ENCODE measurements at places on chromosomes 5 and 9. TPM values are rescaled to one million over a fixed set of nuclear protein-coding genes. Genes with fewer than 3 reads are reported as not detected.

GRCh38 chr9:135887585-135888050 lies 19.7 kb downstream of the CAMSAP1 start:
- H3K4me1 ChIP-seq = peaks cover 23% of the 10 kb centered on the region
- peak; percentile 71 for DNase-seq
- H3K27me3 ChIP-seq = no peaks in the 10 kb centered on the region
- peak overlapping the region; percentile 38 for H3K4me3 ChIP-seq

DNA sequence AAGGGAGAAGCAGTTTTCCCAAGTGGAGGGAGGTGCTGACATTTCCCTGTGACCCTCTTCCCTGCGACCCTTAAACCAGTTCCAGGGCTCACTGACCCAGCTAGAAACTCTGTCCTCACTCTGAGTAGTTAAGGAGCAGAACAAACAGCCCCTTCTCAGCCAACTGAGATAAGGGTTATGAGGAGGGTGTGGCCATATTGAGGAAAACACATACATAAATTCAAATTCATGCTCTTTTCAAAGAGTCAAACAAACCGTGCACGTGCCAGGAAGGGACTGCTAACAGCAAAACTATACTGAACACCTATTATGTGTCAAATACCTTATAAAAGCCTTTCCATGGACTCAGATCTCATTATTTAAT lies 4.9 kb upstream of the AKNA start:
- DNase-seq = no peak
- peak overlapping the region; percentile 46 for H3K27ac ChIP-seq
- H3K36me3 ChIP-seq = no peaks in the 10 kb centered on the region
- no peaks in the 10 kb centered on the region for H3K27me3 ChIP-seq

DNA sequence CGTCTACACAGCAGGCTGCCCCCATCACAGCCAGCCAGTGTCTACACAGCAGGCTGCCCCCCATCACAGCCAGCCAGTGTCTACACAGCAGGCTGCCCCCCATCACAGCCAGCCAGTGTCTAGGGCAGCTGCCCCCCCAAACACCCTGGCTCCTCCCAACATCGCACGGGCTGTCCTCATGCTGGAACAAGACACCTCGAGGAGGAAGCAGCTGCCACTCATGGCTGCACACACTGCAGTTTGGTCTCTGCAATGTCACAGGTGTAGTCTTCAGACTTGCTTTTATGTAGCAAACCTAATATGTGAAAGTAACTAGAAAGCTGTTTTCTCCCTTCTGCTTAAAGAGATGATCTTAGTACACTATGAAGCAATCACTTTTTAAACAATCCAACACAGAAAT lies 9.7 kb downstream of the LRRC14B start:
- no peaks in the 10 kb centered on the region for H3K4me1 ChIP-seq
- H3K36me3 ChIP-seq = peaks cover 28% of the 10 kb centered on the region
- no peak overlapping the region for H3K27ac ChIP-seq
- no peaks in the 10 kb centered on the region for H3K27me3 ChIP-seq
- H3K4me3 ChIP-seq = no peak overlapping the region

DNA sequence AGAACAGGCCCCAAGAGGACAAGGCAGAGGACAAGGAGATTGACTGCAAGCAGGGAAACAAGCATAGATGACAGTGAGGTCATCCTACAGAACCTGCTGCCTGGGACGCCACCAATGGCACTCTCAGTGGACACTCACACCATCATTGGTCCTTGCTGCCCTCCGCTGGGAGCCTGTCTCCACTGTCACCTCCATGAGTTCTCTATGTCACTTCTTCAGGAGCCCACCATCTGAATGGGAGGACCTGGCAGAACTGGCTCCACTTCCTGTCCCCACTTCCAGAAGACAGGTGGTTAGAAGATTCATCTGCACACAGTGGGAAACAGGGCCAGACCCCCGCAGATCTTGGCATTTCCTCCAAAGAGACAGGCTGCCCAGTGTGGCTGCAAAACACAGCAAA lies 188.9 kb downstream of the HSD17B3 start:
- no peaks in the 10 kb centered on the region for H3K4me1 ChIP-seq
- no peak for DNase-seq
- H3K27me3 ChIP-seq = peaks cover 3% of the 10 kb centered on the region
- no peak overlapping the region for H3K4me3 ChIP-seq
- H3K36me3 ChIP-seq = no peaks in the 10 kb centered on the region
- no peak overlapping the region for H3K27ac ChIP-seq

- no peaks in the 10 kb centered on the region for H3K27me3 ChIP-seq
- H3K27ac ChIP-seq = no peak overlapping the region
Observed at GRCh38 chr9:78221425-78221824, 14.4 kb upstream of the CEP78 start.

- no peak overlapping the region for H3K27ac ChIP-seq
- no peak overlapping the region for H3K4me3 ChIP-seq
- DNase-seq = no peak
- no peaks in the 10 kb centered on the region for H3K36me3 ChIP-seq
Observed at GRCh38 chr9:93712896-93713295, 136.5 kb downstream of the PHF2 start.

DNA sequence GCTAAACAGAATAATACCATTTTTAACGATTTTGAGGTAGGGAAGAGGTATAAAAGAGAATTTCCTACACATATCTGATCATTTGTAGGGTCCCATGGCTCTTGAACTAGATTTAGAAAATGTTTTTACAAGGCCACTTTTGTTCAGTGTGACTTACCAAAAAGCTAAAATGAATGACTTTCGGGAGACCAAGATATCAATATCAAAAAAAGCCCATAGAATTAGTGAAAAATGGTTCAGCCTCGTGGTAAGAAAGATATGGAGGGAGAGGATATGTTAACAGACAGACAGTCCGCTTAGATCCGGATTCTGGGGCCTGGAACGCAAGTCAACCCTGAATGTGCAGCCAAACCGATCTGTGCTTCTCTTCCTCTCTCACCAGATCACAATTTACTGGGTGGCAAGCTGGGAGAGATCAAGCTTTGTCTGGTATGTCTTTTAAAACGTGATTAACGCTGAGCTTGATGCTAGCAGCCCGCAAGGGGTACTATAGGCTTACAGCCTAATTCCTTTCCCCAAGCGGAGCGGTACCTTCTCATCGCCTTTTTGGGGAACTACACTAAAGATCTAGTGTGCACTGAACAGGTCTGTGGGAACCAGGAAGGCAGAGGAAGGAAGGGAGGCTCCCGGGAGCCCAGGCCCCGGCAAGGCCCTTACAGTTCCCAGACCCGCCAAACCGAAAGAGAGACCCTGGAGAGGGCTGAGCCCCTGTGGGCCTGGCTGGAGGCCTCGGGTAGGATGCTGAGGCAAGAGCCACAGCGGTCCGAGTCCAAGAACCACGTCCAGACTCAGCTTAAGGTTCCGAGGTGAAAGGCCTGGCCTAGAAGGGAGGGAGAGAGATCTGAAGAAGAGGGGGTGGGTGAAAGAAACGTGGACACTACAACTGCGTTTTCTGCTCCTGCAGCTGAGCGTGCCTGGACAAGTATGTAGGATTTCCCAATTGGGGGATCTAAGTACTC lies 2.9 kb downstream of the NR2F1-AS1 start:
- peaks cover 55% of the 10 kb centered on the region for H3K27me3 ChIP-seq
- H3K4me1 ChIP-seq = peaks cover 22% of the 10 kb centered on the region
- H3K36me3 ChIP-seq = no peaks in the 10 kb centered on the region
- no peak overlapping the region for H3K27ac ChIP-seq
- DNase-seq = no peak

DNA sequence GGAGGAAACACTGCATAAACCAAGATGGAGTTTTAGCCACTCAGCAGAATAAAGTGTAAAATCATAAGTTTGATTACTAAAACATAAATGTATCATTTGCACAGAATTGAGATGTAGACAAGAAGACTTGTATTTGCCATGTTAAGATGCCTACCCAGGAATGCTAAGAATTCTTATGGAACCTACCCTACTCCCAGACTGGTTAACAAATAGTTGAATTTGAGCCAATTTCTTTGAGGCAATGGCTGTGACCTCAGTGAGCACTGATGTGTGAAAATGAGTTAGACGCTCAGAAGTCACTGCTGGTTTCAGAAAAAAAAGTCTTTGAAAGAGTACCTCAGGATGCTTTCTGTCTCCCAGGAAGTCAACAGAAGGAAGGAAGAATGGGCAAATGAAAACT lies 95.6 kb downstream of the ESM1 start:
- no peak for DNase-seq
- H3K4me3 ChIP-seq = no peak overlapping the region
- no peaks in the 10 kb centered on the region for H3K36me3 ChIP-seq
- no peaks in the 10 kb centered on the region for H3K4me1 ChIP-seq

DNA sequence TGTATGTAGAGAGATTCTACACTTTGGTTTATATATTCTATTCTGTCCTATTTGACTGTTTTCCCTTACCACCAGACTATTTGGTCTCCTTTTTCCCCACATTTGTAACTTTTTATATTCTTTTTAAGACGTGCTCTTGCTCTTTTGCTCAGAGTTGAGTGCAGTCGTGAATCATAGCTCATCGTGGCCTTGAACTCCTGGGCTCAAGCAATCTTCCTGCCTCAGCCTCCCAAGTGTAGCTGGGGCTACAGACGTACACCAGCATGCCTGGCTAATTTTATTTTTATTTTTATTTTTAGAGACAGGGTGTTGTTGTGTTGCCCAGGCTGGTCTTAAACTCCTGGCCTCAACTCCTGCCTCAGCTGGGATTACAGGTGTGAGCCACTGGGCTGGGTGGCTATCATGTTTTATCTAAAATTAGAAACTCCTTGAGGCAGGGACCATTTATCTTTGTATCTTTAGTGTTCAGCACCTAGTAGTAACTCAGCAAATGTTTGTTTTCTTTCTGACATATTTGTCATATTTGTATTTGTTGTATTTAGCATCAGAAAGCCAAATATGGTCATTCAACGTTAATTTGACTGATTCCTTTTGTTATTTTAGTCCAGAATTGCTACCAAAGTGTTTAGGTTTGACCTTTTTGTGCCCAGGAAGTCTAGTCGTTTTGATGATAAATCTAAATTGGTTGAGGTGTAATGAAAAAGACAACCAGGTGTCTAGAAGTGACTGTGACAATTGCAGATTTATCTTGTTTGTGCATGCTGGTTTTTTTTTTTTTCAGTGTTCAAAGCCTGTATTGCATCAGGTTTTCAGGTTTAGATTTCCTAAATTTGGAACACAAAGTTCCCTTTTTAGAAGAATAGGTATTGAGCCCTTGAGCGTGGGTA lies 44.3 kb downstream of the ERBIN start:
- DNase-seq = no peak
- H3K36me3 ChIP-seq = peaks cover 4% of the 10 kb centered on the region
- no peak overlapping the region for H3K4me3 ChIP-seq
- no peak overlapping the region for H3K27ac ChIP-seq
- H3K4me1 ChIP-seq = peaks cover 32% of the 10 kb centered on the region
- H3K27me3 ChIP-seq = no peaks in the 10 kb centered on the region

DNA sequence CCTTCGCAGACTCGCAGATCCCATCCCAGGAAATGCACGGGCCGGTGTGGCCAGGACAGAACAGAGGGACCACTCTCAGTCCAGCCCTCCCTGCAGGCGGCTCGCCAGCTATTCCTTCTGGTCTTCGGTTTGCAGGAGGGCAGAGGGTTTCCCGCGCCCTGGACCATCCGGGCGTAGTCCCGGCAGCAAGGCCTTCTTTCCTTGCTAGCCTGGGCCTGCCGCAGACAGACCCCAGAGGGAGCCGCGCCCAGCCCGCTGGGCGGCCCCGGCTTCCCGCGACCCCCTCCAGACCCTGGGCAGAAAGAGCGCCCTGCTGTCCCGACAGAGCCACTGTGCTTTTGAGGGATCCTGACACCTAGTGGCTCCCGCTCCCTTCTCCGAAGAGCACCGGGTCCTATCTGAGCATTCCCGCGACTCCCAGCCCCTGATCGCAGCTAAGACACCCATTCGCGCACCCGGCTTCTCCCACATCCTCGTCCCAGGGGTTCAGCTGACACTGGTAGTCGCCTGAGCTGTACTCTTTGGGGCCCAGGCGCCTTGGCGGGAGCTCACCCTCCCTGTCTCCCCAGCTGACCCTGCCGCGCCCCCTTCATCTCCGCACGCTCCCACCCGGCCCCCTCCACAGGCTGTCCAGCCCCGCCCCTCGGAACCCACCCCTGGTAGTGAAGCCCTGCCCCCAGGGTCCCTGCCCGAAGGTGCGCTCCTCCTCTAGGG lies 1.1 kb downstream of the CFAP90 start:
- no peaks in the 10 kb centered on the region for H3K36me3 ChIP-seq
- H3K4me1 ChIP-seq = peaks cover 6% of the 10 kb centered on the region
- H3K27me3 ChIP-seq = peaks cover 14% of the 10 kb centered on the region
- H3K27ac ChIP-seq = no peak overlapping the region

DNA sequence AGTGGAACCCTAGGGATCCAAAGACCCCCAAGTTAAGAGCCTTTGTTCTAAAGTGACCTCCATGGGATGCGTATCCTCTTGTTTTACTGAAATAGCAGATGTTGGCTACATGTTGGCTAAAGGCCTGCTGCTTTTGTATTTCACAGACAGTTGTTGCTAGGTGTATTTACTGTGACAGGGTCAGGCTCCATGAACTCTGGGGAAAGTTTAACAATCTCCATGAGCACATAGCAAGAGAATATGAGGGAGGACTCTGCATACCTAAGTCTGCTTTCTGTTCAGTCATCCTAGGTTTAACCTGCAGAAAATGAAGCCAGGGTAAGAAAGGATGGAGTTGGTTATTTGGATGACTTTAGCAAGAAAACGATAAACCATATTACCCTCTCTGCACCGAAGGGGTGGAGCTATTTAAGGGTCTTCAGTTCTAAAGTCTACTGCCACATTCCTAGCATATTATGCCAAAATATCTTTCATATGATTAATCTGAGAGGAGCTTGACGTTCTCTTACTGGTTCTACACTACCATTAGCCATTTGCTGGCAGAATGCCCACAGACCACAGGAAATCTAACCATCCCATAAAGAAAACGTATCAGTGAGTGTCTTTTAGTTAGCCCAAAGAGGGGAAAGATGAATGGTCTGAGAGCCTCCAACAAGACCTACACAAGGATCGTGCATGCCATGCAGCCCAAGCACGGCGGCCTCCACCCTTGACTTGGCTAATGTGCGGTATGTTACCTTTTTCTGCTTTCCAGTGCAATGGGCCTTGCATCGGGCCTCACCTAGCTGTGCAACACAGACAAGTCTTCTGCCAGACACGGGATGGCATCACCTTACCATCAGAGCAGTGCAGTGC lies 127.8 kb downstream of the SAXO1 start:
- no peak for DNase-seq
- no peaks in the 10 kb centered on the region for H3K36me3 ChIP-seq
- H3K27me3 ChIP-seq = no peaks in the 10 kb centered on the region
- H3K4me1 ChIP-seq = no peaks in the 10 kb centered on the region
- no peak overlapping the region for H3K4me3 ChIP-seq

- no peaks in the 10 kb centered on the region for H3K4me1 ChIP-seq
- no peak overlapping the region for H3K27ac ChIP-seq
- H3K36me3 ChIP-seq = no peaks in the 10 kb centered on the region
- H3K27me3 ChIP-seq = no peaks in the 10 kb centered on the region
Observed at GRCh38 chr9:19967216-19967887, 178.5 kb upstream of the SLC24A2 start.

GRCh38 chr9:124000784-124001457 lies 10.6 kb upstream of the LHX2 start:
- no peak overlapping the region for H3K4me3 ChIP-seq
- peaks cover 27% of the 10 kb centered on the region for H3K4me1 ChIP-seq
- no peak overlapping the region for H3K27ac ChIP-seq
- no peak for DNase-seq

PCDHB8 gene
- total RNA-seq = not detected

C5orf52 gene
- not detected for total RNA-seq

CCDC107 gene
- 13.6 TPM for total RNA-seq

CNTFR gene
- total RNA-seq = not detected

INSL6 gene
- total RNA-seq = not detected

IFNE gene
- total RNA-seq = not detected
